ENCODE measurements at places on chromosomes 3 and 15.

GRCh38 chr3:52177701-52178042 lies 20.3 kb upstream of the ALAS1 start:
- no peak for DNase-seq

DNA sequence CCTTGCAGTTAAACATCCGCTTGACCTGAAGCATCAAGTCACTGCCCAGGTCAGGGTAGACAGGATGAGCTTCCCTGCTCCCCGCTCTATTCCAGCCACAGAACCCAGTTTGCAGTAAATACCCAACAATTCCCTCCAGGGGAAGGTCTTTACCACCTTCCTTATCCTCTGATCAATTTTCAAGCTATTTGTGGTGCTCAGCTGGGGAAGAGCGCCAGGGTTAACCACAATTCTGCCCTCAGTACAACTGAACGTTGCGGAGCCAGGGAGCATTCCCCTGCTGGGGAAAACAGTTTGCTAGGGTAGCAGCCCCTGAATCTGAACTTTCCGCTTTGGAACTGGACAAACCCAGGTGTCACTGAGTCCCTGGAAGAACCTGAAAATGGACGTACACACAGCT lies 28.5 kb downstream of the RBPMS2 start:
- no peak for DNase-seq

- no peak for DNase-seq
Measured at GRCh38 chr3:48565186-48565585, 1.6 kb upstream of the UCN2 start.

DNA sequence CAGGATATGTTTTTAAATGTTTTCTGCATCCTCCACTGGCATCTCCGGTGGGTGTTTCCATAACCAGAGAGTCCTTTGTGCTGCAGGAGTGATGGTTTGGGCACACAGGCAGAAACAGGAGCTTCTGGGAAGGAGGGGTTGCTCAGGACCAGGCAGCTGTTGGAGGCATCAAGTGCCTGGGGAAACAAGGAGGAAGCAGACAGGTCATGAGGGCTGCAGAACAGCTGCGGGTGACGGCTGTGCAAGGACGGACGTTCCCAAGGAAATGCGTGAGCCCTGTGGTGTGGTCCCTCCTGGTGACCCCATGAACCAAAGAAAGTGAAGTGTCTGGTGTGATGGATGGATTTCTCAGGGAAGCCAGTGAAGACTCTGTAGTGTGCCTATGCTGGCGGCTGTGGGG lies 61.2 kb upstream of the TNFAIP8L3 start:
- DNase-seq, result no peak

GRCh38 chr15:101176625-101177024 lies 75.2 kb downstream of the CHSY1 start:
- DNase-seq, result no peak

DNA sequence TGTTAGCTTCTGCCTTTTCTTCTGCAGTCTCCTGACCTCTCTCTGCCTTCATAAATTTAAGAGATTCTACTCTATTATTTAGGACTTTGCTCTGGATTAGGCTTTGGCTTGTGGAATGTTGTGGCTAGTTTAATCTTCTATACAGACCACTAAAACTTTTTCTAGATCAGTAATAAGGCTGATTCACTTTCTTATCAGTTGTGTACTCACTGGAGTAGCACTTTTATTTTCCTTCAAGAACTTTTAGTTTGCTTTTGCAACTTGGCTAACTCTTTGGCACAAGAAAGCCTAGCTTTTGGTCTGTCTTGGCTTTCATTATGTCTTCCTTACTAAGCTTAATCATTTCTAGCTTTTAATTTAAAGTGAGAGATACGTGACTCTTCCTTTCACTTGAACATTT lies 265.5 kb upstream of the TBC1D5 start:
- no peak for DNase-seq

All from suppressor macrophage treated with lipopolysaccharide for 1 hour (primary cell).